ENCODE measurements at places on chromosomes 7 and 10.

DNA sequence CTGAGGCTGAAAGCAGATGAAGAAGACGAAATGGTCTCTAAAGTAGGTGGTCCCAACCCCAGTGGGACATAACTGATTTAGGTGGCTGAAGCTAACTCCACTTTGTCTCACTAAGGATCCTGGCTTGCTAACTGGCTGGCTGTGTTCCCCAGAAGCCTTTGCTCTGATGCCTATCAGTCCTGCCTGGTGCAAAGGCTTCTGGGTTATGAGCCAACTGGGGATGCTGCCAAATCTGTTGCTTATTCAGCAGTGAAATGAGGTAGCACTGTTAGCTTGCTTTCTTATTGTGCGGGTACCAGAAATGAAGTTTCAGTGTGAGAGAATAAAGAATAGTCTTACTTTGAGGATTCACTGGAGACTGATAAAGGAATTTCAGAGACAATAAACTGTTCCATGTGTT, 18.1 kb downstream of the PRKG1 start:
- no peak for DNase-seq

- DNase-seq = no peak
Measured at GRCh38 chr10:29472301-29473086, 162.3 kb downstream of the SVIL start.

- DNase-seq = no peak
Measured at GRCh38 chr7:129150199-129150996, 5.9 kb downstream of the TSPAN33 start.

- DNase-seq = peak; percentile 7
Measured at GRCh38 chr10:95697429-95697828, 3.7 kb upstream of the TCTN3 start.

DNA sequence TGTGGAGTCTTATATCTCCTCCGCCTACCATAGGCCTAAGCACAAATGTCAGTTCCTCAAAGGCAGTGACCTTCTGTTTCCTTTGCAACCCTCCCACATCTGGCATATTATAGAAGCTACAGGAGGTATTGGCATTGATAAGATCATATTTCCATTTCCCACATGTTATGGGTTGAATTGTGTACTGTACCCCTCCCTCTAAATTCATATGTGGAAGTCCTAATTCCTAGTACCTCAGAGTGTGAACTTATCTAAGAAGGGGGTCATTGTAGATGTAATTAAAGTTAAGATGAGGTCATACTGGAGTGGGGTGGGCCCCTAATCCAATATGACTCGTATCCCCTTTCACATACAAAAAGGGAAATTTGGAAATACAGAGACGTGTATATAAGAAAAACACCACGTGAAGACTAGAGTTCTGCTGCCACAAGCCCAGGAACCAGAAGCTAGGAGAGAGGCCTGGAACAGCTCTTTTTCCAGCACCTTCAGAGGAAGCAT, 6.1 kb upstream of the LAMB4 start:
- no peak for DNase-seq

- DNase-seq = no peak
Measured at GRCh38 chr7:131226514-131226865, 101.2 kb upstream of the MKLN1 start.

- DNase-seq = no peak
Measured at GRCh38 chr7:47709451-47709850, 127.5 kb upstream of the TNS3 start.

GRCh38 chr7:130950054-130950453, 216.0 kb upstream of the KLF14 start:
- no peak for DNase-seq

All from CD4-positive, alpha-beta T cell treated with Interleukin-12 subunit alpha and Interleukin-12 subunit beta, for 1 hour (primary cell).